Left ventricle myocardium inferior (tissue), 1 donor: ENCODE measurements at places on chromosomes 2 and 18. TPM values are rescaled to one million over a fixed set of nuclear protein-coding genes. Genes with fewer than 3 reads are reported as not detected.

DNA sequence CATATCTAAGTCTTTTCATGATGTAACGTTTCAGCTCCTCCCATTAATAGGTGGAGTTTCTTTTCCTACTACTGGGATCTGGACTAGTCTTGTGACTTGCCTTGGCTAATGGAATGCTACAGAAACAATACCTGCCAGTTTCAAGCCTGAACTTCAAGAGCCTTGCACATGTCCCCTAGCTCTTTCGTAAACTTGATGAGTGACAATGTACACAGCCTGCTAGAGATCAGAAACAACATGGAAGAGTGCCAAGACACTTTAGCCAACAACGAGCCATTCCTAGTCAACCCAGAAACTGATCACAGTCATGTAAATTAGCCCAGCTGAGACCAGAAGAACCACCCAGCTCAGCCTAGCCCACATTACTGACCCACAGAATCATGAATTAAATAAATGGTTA is 24.8 kb upstream of the STK39 start:
- no peak for DNase-seq

Gene MYO3B
- total RNA-seq, result 0.05 TPM

GRCh38 chr2:150391779-150392178 is 95.7 kb downstream of the RND3 start:
- DNase-seq, result no peak

DNA sequence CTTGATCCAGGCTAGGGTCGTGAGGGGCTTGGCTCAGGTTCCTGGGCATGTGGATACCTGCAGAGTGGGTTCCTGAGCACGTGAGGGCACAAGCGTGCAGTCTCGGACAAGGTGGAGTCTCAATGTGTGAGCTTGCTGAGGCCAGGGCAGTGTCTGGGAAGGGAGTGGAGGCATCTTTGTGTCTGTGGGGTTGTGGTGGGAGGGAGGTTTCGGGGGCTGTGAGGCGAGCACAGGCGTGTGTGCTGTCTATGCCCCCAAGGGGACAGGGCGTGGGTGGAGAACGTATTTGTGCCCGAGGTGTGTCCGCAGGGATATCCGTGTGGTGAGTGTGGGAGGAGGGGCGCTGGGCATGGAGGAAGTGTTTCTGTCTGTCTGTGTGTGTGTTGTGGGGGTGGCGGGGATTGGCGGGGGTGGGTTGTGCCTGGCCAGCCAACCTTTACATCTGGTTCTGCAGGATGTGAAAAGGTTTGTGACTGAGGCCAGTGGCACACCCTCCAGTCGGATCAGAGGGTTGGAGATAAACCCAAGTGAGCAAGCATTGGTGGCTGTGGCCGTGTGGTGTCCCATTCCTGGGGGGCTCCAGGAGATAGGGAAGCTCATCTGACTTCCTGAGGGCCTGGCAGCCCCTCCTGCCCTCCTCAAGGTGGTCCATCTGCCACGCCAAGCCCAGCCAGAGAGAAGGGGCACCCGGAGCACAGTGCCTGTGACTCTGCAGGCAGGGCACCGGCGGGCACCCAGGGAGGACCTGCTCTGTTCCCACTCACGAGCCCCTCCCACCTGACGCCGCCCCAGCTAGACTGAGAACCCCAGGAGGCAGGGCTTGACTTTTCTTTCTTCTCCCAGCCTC is 57.1 kb downstream of the ZFP36L2 start:
- no peak for DNase-seq
